ENCODE measurements at places on chromosomes 7 and 10. TPM values are rescaled to one million over a fixed set of nuclear protein-coding genes. Genes with fewer than 3 reads are reported as not detected.

- DNase-seq = peak; percentile 86
These were observed 488 bp downstream of the EIF4H start for GRCh38 chr7:74174606-74175082.

GRCh38 chr7:84799106-84799505 lies 387.8 kb downstream of the SEMA3D start:
- no peak for DNase-seq

- DNase-seq = no peak
These were observed 123.2 kb downstream of the SLC16A9 start for GRCh38 chr10:59586407-59586891.

DNA sequence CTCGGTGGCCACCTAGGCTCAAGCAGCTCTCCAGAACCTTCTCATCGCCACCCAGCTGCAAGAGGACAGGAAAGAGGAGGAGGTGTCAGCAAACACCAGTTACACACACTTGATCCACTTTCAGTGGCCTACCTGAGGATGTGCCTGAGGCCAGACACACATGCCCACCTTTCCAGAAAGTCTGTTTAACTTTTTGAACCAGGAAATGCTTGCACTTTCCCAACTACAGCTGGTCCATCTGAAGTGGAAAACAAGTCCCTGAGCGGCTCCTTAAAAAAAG lies 15.7 kb upstream of the CYREN start:
- no peak for DNase-seq

DNA sequence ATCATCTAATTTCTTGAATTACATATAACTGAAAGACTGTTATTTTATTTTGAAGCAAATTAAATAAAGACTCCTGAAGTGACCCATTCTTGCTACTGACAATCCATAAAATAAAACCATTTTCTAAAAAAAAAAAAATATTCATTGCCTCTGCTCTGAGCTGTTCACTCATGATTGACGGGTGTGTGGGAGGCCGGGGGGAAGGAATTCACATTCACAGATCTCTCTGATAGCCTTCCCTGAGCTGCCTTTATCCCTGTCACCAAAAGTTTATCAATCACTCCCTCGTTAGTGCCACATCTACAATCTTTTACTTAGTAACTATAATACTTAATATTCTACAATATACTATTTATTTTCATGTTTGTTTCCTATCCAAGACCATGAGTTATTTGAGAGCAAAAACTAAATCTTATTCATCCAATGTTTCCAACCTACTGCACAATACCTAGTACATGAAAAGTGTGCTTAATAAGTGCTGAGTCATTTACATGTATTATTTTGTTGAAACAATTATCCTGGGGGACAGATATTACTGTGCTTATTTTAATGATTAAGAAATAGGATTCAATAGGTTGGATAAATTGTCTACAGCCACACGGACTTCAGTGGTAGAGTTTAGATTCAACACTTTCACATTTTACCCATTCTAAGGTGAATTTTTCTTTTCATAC lies 618.7 kb downstream of the PHTF2 start:
- no peak for DNase-seq

GRCh38 chr10:4503076-4503475 lies 322.9 kb upstream of the AKR1E2 start:
- no peak for DNase-seq

Gene SPDYE16
- polyA plus RNA-seq = 3.9 TPM

Gene OPN1SW
- polyA plus RNA-seq = 1.9 TPM

Gene CPA2
- 0.46 TPM for polyA plus RNA-seq

- DNase-seq = peak; percentile 61
These were observed 1.1 kb upstream of the GPER1 start for GRCh38 chr7:1086588-1087464.

GRCh38 chr7:102450242-102450641 lies 14.4 kb downstream of the ALKBH4 start:
- no peak for DNase-seq

GRCh38 chr10:78210548-78210947 lies 176.9 kb downstream of the RPS24 start:
- DNase-seq = no peak

DNA sequence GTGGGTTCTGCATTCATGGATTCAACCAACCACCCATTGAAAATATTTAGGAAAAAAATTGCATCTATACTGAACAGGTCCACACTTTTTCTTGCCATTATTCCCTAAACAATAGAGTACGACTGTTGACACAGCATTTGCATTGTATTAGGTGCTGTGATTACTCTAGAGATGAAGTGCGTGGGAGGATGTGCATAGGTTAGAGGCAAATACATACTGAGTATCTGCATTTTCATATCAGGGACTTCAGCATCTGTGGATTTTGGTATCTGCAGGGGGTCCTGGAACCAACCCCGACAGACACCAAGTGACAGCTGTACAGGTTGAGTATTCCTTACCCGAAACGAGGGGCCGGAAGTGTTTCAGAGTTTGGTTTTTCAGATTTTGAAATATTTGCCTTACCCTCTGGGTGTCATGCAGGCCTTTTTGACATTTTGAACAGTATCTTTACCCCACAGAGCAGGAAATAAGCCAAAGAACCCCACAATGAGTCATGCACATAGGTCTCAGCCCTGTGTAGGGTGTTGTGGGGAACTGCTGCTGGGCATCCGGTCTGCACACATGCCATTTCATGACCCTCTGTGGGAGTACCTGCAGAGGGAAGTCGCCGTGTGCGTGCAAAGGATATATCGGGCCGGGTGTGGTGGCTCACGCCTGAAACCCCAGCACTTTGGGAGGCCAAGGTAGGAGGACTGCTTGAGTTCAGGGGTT lies 14.5 kb downstream of the NUDT5 start:
- DNase-seq = no peak

DNA sequence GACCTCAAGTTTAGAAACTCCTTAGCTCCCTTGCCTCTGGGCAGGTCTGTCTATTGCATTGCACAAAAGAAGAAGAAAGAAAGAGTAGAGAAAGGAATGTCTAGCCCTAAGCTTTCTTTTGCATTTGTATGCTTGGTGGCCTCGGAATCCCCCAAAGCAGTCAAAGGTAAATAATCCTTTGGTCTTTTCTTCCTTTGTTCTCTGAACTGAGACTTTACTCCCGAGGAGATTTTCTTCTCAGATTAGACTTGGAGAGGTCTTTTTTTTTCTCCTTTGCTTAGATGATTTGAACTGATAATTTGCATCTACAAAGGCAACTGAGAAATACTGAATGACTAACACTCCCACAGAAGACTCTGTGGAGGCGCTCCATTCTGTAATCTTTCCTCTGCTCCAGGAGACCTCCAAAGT lies 93.2 kb downstream of the AKR1D1 start:
- no peak for DNase-seq

DNA sequence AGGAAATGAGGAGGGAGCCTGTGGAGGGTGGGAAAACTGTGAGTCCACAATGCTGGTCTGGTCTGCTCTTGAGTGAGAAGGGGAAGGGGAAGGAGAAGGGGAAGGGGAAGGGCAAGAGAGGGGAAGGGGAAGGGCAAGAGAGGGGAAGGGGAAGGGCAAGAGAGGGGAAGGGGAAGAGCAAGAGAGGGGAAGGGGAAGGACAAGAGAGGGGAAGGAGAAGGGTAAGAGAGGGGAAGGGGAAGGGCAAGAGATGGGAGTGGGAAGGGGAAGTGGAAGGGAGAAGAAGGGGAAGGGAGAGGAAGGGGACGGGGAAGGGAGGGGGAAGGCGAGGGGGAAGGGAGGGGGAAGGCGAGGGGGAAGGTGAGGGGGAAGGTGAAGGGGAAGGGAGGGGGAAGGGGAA lies 213.2 kb downstream of the GRM8 start:
- DNase-seq = no peak

DNA sequence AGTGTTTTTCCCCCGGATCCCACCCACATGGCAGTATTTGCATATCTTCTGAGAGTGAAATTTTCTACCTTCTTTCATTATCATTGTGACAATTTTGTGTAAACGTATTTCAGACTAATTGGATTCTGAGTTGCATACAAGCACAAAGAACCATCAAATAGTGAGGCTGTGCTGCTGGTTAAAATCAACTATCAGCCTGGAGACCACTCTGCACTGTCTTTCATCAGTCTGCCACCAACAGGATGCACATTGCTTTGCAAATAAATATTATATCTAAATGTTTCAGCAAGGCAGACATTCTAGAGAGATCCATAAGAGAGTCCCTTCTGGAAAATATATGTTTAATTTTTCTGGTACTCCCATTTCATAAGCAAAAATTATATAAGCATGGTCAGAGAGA lies 851.8 kb downstream of the XPNPEP1 start:
- DNase-seq = no peak

- DNase-seq = no peak
These were observed 126.0 kb downstream of the SGMS1 start for GRCh38 chr10:50497758-50498157.

Gene SFTPD
- 7.3 TPM for polyA plus RNA-seq

- peak; percentile 22 for DNase-seq
These were observed 38.7 kb downstream of the RASGEF1A start for GRCh38 chr10:43227911-43228782.

DNA sequence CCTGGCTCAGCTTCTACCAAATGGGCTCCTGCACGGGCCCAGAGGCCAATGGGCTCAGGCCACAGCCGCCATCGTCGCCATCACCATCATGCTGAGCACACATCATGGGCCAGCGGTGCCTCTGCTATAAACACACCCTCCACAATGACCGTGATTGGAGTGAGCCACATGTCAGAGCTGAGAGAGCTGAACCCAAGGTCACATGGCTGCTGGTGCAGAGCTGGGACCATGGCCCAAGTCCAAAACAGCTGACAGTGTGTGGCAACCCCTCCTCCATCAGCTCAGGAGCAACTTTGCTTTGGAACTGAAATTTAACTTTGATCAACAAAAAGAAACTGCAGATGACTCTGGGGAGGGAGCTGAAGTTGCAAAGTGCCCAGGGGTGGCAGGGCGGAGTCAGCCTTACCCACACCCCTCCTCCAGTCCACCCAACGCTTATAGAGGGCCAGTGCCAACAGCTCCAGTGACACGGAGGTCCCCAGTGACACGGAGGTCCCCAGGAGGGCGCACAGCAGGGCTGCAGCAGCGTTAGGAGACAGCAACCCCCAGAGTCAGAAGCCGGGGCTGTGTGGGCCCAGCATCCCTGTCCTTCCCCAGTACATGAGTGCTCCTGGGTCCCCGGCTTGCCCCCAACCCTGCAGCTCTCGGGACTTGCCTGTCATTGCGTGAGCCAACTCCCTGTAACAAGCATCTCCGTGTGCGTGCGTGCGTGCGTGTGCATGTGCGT lies 249.6 kb downstream of the ELFN1 start:
- DNase-seq = peak; percentile 70

DNA sequence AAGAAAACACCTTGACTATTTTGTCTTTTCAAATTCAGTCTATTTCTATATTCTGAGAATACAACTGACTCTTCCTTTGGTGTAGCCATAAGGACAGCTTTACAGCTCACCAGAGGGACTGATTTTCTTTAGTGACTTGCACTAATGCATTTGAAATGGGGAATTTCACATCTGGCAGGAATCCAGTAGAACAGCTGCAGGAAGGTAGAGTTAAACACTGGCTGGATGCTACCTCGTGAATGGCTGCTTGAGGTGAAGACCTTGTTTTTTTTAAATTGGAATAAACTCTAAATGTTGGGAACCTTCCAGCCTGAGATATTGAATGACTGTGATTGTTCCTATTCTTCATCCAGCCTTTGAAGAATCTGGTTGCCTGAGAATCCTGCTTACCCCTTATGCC lies 139.5 kb upstream of the STK17A start:
- no peak for DNase-seq

GRCh38 chr7:48901966-48902365 lies 22.4 kb upstream of the CDC14C start:
- DNase-seq = no peak

- DNase-seq = no peak
These were observed 596.6 kb downstream of the SDK1 start for GRCh38 chr7:3897430-3898372.

GRCh38 chr7:41869091-41869490 lies 166.2 kb upstream of the INHBA start:
- DNase-seq = no peak

DNA sequence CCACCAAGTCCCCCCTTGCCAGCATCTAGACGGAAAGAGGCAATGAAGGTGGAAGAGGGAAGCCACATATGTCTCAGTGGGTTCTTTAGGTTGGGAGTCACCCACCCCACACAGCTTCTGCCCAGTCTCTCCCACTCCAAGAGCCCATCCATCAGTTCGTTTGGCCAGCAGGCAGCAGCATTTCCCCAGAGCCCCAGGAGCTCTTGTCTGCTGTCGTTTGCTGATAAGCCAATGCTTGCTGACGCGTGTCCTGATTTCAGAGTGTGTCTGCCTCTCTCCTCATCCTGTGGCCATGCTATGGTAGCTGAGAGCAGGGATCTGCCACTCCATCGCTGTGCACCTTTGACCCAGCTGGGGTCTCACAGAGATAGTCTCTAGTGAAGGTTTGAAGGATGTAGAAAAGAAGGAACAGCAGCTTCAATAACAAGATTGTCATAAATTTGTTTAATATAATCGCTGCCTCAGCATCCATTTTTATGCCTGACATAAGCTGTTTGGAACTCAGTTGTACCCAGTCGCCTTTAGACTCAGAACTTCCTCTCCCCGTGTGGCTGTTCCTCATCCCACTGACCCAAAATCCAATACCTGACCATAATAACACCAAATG lies 39.4 kb upstream of the GDF10 start:
- DNase-seq = no peak

Gene PPP1R17
- polyA plus RNA-seq = not detected

GRCh38 chr10:112956631-112957350 lies 6.7 kb downstream of the TCF7L2 start:
- no peak for DNase-seq

Gene SH2B2
- 3.1 TPM for polyA plus RNA-seq

DNA sequence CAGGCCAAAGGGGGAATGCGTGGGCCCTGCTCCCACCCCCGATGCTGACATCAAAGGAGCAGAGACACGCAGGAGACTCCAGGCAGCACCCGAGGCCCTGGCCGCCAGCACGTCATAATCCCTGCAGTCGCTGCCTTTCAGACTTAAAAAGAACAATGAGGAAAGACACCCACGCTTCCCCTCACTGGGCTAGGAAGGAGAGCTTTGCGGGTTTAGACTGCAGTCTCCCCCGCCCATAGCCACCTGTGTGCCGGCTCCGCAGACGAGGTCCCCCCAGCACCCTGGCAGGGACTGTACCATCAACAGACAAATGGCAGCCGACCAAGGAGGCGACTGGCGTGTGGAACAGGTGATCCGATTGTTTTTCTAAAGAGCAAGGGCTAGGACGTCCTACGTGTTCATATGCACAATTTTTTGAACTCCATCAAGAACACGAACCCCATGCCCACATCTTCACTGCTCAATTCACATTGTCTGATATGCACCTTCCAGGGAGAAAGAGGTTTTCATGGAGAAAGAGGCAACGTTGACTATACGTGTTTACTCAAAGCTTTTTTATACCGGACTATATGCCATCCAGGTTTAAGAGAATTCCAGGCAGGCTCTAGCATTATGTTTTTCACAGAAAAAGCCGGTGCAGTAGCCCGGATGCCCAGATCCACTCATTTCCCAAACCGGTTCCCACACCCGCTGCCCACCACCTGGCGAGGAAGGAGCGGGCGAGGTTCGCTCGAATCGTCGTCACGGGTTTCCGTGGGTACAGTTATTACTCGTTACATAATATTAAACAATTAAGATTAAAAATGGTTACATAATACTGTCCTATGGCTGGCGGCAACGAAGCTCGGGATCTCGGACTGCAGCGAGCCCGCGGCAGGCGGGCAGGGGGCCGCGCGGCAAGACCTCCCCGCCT lies 1.1 kb downstream of the GRB10 start:
- no peak for DNase-seq

Gene SPDYE11
- polyA plus RNA-seq = 3.4 TPM

GRCh38 chr7:41582116-41582515 lies 120.8 kb downstream of the INHBA start:
- no peak for DNase-seq

Measured in left lung (tissue), 14 donors.